ENCODE measurements at places on chromosomes 16 and 17. TPM values are rescaled to one million over a fixed set of nuclear protein-coding genes. Genes with fewer than 3 reads are reported as not detected.

DNA sequence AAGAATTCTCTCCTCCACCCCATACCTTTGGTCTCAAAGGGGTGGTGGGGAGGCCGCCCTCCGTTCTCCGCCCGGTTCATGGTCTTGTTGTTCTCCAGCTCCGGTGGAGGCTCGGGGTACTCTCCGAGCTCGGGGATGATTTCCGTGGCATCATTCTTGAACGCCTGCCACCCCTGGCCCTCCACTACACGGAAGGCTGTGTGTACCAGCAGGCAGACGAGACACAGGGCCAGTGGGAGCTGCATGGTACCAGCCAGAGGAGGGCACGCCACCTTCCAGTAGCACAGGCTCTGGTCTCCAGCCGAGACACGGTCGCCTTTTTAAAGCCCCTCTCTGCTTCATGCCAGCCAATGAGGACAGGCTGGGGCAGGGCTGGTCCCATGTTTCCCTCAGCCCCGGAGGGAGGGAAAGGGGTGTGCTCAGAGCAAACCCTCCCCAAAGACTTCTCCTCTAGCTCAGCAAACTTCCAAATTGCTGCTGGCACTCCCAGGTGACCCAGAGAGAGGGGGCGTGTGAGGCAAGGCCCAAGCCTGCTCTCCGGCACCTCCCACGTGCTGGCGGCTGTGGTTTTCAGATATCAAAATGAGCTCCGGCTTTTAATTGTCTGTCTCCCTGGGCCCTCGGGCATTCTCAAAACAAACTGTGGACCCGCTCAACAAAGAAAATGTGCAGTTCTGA, at the start of gene SOST:
TSS of gene SOST (minus strand) at position 295 of the 678 bp plus-strand sequence. CDS start at position 245, 50 bp downstream.
- no peak for DNase-seq
- no peaks in the 10 kb centered on the region for H3K36me3 ChIP-seq
- peaks cover 10% of the 10 kb centered on the region for H3K4me1 ChIP-seq
- no peaks in the 10 kb centered on the region for H3K27me3 ChIP-seq
- H3K4me3 ChIP-seq, result no peak within 1 kb of the TSS
- no peak within 1 kb of the TSS for H3K27ac ChIP-seq

- peaks cover 24% of the 10 kb centered on the region for H3K4me1 ChIP-seq
- H3K27me3 ChIP-seq, result no peaks in the 10 kb centered on the region
- no peak overlapping the region for H3K27ac ChIP-seq
- H3K36me3 ChIP-seq, result no peaks in the 10 kb centered on the region
Measured at GRCh38 chr16:57260294-57260929, 15.4 kb downstream of the ARL2BP start.

The GP2 gene
- total RNA-seq, result 0.44 TPM

- no peaks in the 10 kb centered on the region for H3K27me3 ChIP-seq
- no peak for DNase-seq
- H3K4me3 ChIP-seq, result no peak overlapping the region
- H3K36me3 ChIP-seq, result no peaks in the 10 kb centered on the region
- peaks cover 17% of the 10 kb centered on the region for H3K4me1 ChIP-seq
Measured at GRCh38 chr16:4623593-4623992, 1.0 kb upstream of the MGRN1 start.

DNA sequence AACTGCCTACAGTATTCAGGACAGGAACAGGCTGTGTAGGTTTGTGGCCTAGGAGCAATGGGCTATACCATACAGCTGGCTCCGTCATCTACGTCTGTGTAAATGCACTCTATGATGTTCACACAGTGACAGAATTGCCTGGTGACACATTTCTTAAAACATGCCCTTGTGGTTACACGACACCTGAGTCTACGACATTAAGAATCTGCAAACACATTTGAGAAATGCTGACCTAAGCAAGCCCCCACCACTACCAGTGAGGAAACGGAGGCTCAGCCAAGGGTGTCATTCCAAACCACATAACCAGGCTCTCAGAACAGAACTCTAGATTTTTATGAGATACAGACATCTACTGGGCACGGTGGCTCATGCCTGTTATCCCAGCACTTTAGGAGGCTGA, 23.5 kb downstream of the USP36 start:
- no peaks in the 10 kb centered on the region for H3K27me3 ChIP-seq
- H3K4me3 ChIP-seq, result no peak overlapping the region
- no peak overlapping the region for H3K27ac ChIP-seq
- H3K4me1 ChIP-seq, result no peaks in the 10 kb centered on the region
